ENCODE measurements at places on chromosomes 7 and 10. TPM values are rescaled to one million over a fixed set of nuclear protein-coding genes. Genes with fewer than 3 reads are reported as not detected.
A peak's percentile ranks its signal among the peaks of the same experiment; 100 is the strongest.

Gene OPN1SW
- 1.9 TPM for polyA plus RNA-seq

DNA sequence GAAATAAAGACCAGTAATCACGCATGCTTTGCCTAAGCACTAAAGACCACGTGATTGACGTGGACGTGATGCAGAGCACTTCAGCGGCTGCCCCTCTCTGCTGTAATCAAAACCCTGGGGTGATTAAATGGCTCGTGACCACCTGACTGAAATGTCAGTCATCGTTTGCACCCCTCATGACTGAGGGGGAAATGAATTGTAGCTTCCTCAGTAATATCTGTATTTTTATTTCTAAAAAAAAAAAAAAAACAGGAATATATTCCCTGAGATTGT, 148.1 kb upstream of the RSU1 start:
- no peak for DNase-seq

GRCh38 chr7:25922296-25922695, 229.7 kb upstream of the NFE2L3 start:
- no peak for DNase-seq

GRCh38 chr10:21078410-21079329, 181.6 kb upstream of the NEBL start:
- peak; percentile 74 for DNase-seq

DNA sequence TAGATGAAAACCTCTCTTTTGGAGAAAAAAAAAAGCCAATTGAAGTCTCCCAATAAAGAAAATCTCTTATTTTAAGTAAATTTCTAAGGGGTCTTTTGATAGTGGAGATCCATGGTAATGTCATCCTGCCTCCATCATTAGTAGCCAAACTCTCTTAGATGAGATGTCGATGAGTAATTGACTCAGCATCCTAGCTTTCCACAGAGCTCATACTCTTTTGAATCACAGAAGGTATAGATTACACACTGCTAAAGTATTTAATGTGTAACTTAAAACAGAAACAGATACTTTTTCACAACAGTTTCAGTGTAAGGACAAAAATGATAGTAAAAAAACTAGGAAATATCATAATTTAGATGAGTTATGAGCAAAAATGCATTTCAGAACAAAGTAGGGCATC, 19.4 kb downstream of the MAGI2 start:
- DNase-seq = no peak

DNA sequence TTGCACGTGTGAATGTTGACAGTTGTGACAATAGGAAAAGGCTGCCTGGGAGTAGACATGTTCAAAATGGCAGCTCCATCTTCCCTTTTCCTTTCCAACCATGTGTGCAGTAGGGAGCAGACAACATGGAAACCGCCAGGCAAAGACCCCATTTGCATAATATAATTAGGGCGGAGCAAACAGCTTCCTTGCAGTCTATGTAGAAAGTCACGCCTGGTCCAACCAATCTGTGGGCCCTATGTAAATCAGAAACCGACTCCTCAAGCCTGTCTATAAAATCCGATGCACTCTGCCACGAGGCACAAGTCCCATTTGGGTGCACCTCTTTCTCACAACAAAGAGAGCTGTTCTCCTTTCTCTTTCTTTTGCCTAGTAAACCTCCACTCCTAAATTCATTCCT, 19.6 kb downstream of the NEBL start:
- DNase-seq = no peak

DNA sequence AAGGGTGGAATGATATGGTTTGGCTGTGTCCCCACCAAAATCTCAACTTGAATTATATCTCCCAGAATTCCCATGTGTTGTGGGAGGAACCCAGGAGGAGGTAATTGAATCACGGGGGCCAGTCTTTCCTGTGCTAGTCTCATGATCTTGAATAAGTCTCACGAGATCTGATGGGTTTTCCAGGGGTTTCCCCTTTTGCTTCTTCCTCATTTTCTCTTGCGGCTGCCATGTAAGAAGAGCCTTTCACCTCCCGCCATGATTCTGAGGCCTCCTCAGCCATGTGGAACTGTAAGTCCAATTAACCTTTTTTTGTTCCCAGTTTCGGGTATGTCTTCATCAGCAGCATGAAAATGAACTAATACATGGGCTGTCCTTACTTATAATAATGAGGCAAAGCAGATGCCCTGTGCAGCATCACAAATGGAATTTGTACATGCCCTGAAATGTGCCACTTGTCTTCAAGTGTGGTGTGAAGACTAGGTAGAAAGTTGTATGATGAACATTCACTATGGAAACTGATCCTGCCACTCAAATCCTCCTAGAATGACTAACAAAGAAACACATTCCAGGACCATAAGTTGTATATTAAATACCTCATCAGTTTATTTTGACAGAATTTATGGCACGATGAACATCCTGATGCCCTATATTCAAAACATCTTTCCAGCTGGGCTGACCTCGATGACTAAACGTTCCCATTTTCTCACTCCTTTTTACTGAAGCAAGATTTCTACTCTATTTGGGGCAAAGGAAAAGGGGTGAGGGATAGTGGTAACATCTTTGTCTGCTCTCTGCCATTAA, 122.8 kb upstream of the CTTNBP2 start:
- no peak for DNase-seq

DNA sequence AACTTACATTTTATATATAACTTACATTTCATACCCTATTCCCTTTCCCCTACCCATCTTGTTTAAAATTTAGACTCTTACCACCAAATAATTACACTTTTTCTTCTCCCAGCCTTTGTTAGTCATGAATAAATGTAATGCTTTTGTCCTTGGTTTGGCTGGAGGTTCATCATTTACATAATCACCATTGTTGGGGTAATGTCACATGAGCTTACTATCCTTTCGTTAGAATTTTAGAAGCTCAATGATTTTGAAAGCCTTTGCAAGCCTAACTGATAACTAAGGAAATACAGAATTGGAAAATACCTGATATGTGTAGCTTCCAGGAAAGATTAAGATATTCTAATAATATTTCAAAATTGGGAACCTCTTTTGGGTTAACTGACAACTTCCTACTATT, 171.7 kb downstream of the PLXDC2 start:
- no peak for DNase-seq

All from left renal cortex interstitium (tissue), 4 donors.